ENCODE measurements at places on chromosomes 6 and 20. TPM values are rescaled to one million over a fixed set of nuclear protein-coding genes. Genes with fewer than 3 reads are reported as not detected.

GPR63 gene
- 1.6 TPM for total RNA-seq

ADGB gene
- total RNA-seq = not detected

OLIG3 gene
- 0.44 TPM for total RNA-seq

KIFC1 gene
- total RNA-seq = 175 TPM

ZFP64 gene
- total RNA-seq = 10.5 TPM

SIGLEC1 gene
- total RNA-seq = not detected

SEMG1 gene
- not detected for total RNA-seq

BEND6 gene
- not detected for total RNA-seq

KCNG1 gene
- not detected for total RNA-seq

GRCh38 chr6:148693882-148694484, 52.8 kb upstream of the UST start:
- no peak for DNase-seq

GRCh38 chr20:38840053-38840893, 34.8 kb downstream of the PPP1R16B start:
- DNase-seq = no peak

DNA sequence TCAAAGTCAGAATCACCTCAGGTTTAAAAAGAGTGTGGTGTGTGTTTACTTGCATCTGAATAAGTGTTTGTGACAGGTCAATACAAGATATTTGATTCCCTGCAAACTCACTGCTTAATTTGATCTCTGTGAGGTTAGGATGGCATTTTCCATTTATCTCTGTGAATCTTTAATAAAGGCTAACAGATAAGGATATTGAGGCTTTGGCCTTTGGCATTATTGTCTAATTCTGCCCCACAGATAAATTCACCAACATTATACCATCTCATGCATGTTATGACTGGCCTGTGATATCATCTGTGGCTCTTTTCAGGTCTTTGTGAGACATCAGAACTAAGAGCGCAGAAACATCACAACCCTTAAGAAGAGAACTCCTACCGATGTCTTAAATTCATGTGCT, 84.7 kb downstream of the TRMT6 start:
- DNase-seq = no peak

- DNase-seq = peak; percentile 63
Observed at GRCh38 chr20:49276161-49276960, 1.5 kb downstream of the ZNFX1 start.

DNA sequence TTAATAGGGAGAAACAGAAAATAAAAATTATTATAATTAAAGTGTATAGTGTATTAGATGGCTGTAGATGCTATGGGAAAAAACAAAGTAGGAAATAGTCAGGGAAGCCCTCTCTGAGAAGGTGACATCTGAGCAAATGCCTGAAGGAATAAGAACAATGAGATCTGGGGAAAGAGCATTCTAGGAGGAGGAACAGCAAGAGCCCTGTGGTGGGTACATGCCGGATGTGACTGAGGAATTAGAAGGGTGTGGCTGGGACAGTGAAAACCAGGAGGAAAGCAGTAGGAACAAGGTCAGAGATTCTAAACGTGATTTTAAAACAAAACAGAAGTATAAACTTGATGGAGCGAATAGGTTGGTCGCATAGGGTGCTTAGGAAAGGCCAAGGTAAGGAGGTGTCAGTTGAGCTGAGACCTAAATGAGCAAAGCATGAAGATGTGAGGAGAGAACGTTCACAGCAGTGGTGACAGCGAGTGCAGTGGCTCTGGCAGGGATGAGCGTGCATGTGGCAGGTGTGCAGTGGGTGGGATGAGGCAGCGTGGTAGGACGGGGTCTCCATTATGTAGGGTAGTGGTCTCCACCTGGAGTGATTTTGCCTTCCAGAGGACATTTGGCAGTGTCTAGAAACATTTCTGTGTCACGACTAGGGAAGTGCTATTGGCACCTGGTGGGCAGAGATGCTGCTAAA, 97.1 kb upstream of the MRPS10 start:
- no peak for DNase-seq

GRCh38 chr6:104558746-104559145, 301.0 kb downstream of the HACE1 start:
- DNase-seq = no peak

- DNase-seq = no peak
Observed at GRCh38 chr6:169986171-169986847, 234.9 kb downstream of the ERMARD start.

DNA sequence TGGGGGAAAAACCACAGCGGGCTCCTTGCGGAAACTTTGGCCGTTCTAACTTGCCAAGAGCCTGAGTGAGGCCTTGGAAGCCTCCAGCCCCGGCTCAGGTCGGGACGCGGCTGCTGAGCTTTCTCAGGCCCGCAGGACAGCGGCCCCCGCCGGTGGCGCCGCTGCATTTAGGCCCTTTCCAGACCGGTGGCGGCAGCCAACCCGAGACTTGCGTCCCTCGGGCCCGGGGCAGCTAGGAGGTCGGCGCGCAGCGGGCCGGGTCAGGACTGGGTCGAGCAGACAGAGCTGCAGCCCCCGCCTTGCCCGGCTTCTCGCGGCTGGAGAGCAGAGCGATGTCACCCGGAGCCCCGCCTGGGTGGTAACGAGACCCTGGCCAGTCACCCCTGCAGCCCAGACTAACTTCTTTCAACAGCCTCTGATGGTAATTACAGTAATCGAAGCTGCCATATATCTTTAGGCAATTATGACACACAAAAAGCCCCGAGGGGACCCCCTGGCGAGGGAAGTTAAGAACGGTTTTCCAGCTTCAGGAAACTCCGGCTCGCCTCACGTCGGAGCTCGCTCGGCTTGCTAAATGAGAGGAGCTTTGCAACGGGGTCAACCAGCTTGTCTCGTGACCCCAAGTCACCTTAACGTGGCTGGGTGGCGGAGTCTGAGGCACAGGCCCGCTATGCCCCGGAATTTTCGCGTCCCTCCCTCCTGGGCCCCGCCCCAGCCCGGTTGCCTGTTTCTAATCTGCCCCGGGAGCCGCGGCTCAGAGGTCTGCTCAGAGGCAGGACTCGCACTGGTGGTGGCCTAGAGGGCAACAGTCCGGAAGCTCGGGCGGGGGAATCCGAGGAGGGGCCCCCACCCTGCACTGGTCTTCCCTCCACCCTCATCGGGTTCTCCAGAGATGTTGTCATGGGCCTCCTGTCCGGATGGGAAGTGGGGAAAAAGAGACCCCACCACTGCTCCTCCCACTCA, 3.0 kb downstream of the NR2E1 start:
- no peak for DNase-seq

- DNase-seq = no peak
Observed at GRCh38 chr6:136149311-136149710, 100.8 kb downstream of the MTFR2 start.

- no peak for DNase-seq
Observed at GRCh38 chr20:24163506-24163905, 174.9 kb upstream of the GGTLC1 start.

- DNase-seq = no peak
Observed at GRCh38 chr20:16062661-16063581, 510.3 kb downstream of the KIF16B start.

GRCh38 chr20:59818911-59819310, 114.5 kb downstream of the SYCP2 start:
- no peak for DNase-seq

- DNase-seq = no peak
Observed at GRCh38 chr6:145583753-145584152, 151.6 kb downstream of the EPM2A start.

- DNase-seq = no peak
Observed at GRCh38 chr20:46134716-46135115, 16.6 kb downstream of the CD40 start.

DNA sequence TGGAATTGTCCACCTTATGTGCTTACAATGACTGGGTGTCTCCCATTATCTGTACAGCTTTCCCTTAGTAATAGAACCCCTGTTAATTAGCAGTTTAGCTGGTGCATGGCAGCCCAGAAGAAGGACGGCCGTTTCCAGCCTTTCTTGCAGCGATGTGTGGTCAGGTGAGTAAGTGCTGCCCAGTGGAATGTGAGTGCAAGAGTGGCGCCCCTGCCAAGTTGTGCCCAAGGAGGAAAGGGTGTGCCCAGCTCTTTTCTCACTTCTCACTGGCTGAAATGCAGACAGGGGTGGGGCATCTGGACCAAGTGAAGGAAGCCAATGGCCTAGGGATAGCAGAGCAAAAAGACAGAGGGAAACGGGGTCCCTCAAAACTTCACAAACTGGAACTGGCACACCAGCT, 296.8 kb downstream of the PREX1 start:
- DNase-seq = no peak

- no peak for DNase-seq
Observed at GRCh38 chr6:134853111-134854055, 96.5 kb downstream of the ALDH8A1 start.

- no peak for DNase-seq
Observed at GRCh38 chr6:122799140-122799745, 10.2 kb downstream of the SMPDL3A start.

GRCh38 chr6:4029687-4030086, 49.2 kb downstream of the FAM217A start:
- no peak for DNase-seq

GRCh38 chr6:10465629-10466499, 51.0 kb upstream of the TFAP2A start:
- peak; percentile 48 for DNase-seq

DNA sequence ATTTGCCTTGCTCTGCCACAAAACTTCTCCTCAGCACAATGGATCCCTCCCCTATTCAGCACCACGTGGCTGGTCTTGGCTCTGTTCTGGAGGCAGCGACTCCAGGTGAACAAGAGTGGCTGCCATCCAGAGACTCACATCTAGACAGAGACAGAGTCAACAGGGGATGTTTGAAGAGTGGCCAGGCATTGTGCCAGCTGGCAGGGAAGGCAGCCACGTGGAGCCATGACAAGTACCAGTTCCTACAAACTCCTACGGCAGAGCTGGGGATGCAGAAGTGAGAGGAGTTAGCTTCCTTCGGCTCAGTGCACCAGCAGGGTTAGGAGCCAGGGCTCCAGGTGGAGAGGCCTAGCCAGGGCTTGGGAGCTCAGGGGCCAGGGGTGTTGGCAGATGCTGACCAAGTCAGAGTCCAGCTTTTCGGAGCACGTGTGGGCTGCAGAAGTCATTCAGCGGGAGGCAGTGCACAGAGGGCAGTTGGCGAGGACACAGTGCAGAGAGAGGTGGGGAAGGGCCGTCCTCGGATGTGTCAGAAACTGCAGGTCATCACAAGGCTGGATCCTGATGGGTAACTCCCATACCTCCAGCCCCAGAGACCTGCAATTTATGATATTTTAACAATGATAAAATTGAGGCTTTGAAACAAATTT, 171.7 kb upstream of the PDE10A start:
- DNase-seq = no peak

- no peak for DNase-seq
Observed at GRCh38 chr6:1182722-1183521, 129.0 kb upstream of the FOXQ1 start.

DNA sequence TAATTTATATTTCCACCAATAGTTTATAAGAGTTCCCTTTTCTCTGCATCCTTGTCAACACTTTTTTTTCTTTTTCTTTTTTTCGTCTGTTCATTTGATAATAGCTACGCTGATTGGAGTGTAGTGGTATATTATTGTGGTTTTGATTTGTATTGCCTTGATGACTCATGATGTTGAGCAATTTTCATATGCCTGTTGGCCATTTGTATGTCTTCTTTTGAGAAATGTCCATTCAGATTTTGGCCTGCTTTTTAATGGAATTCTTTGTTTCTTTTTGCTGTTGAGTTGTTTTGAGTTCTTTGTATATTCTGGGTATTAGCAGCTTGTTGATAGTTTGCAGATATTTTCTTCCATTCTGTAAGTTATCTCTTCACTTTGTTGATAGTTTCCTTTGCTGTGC, 773.4 kb downstream of the KIF16B start:
- no peak for DNase-seq

- no peak for DNase-seq
Observed at GRCh38 chr6:160929831-160930230, 61.7 kb upstream of the MAP3K4 start.

Measured in activated CD8-positive, alpha-beta T cell treated with anti-CD3 and anti-CD28 coated beads, Interleukin-2, amount 10 ng/mL, durations not matched to agents 7 days and 5 days (primary cell).